ENCODE measurements at places on chromosomes 1 and 21.

GRCh38 chr1:165403835-165404482, 41.0 kb downstream of the RXRG start:
- peak; percentile 24 for DNase-seq

- no peak for DNase-seq
These were observed 22.6 kb downstream of the NPL start for GRCh38 chr1:182811975-182812722.

DNA sequence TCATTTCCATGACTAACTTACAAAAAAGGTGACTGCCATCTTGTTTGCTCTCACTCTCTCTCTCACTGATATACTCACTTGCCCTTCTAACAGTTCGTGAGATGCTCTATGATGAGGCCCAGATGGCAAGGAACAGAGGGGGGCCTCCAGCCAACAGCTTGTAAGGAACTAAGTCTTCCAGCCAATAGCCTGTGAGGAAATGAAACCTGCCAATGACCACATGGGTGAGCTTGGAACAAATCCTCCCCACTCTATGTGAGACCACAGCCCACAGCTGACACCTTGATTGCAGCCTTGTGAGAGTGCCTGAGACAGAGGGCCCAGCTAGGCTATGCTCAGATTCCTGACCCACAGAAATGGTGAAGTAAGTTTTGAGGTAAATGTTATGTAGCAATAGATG, 153.7 kb downstream of the HHIPL2 start:
- DNase-seq, result no peak

GRCh38 chr1:93437976-93438605, 9.8 kb upstream of the FNBP1L start:
- DNase-seq, result peak; percentile 11

GRCh38 chr1:29120947-29121485, 2.7 kb downstream of the TMEM200B start:
- DNase-seq, result peak; percentile 44

DNA sequence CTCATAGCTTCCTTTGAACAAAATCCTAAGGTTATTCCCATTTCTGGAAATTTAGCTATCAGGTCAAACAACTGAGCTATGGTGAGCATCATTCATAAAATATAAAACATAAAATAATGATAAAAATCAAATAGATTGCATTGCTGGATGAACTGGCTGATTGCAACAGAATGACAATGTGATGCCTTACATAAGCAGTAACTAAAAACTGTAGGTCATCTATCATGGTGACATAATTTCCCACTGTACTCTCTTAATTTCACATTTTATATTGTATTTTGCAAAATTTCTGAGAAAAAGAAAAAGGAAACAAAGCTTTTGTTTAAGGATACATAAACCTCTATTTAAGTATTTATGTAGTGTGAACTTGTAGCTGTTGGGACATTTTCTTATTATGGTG, 4.6 kb downstream of the PTGER3 start:
- DNase-seq, result no peak

DNA sequence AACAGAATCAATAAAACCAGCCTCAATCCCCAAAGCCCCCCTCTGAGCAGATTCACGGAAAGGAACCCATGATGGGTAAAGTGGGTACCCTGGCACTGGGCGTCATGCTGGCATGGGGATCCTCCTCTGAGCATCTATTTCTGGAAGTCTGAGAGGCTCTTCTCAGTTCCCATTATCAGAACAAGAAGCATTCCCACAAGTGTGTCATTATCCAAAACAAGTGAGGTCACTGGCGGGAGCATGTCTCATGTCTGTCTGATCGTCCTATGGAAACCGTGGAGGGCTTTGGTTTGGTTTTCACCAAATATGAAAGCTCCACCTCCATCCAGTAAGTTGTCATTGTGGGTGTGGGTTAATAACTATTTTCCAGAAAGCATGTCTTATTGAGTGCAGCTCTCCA, 70.7 kb downstream of the PGM1 start:
- no peak for DNase-seq

DNA sequence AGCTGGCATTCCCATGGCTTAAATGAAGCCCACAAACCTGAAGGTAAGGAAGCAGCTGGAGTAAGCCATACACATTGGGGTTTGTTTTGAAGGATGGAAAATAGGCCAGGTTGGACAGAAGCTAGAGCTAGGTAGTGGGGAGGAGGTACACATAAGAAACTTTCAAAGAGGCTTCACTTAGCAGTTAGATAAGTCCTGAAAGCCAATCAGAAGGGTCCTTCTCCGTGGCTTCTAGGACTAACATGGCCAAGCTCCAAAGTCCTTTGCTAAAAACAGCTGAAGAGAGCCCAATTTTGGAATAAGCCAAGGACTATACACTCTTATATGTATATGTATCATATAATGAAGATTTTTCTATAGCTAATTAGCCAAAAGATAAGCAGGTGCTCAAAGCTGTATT, 1.8 kb downstream of the EYA3 start:
- DNase-seq, result no peak

- DNase-seq, result no peak
These were observed 12.3 kb upstream of the PADI1 start for GRCh38 chr1:17192394-17193221.

GRCh38 chr1:14970115-14970798, 183.3 kb upstream of the TMEM51 start:
- DNase-seq, result no peak

GRCh38 chr1:58837886-58838285, 54.0 kb upstream of the JUN start:
- no peak for DNase-seq

GRCh38 chr1:95286479-95286878, 52.5 kb downstream of the RWDD3 start:
- no peak for DNase-seq

GRCh38 chr1:183634429-183635065, 1.0 kb downstream of the ARPC5 start:
- DNase-seq, result no peak

GRCh38 chr1:55418208-55419000, 203.2 kb upstream of the USP24 start:
- no peak for DNase-seq

DNA sequence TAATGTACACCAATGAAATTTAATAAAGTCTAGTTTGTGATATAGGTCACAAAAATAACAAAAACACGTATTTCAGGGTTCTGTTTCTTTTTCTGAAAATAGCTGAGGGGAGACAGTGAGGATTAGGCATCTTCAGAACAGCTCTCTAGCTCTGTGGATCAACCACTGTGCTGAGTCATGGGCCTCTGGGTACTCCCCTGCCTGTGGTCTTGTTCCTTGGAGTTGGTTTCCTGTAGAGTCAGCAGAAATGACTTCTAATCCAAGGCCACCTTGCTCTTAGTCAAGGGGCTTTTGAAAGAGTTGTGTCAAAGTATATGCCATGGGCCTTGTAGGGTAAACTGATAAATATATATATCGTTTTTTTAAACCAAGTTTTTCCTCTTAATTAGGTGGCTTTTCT, 141.8 kb upstream of the ZRANB2 start:
- DNase-seq, result no peak

GRCh38 chr1:184101141-184101540, 49.6 kb downstream of the TSEN15 start:
- no peak for DNase-seq

DNA sequence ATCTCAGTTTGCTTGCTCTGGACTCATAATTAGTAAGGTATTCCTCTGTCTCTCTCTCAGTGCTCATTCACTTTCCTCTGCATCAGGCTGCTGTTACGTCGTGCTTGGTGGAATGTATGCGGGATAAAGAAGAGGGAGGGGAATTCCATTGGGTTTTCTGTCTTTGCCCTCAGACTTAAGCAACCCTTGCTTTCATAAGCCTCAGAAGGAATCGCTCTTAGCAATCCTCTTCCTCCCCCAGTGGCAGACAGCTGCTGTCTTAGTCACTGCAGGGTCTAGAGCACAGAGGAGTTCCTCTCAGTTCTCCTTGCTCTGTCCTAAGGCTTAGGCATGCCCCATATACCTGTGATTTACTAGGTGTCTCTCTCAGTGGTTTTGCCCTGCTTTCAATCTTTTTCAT, 19.1 kb upstream of the NTMT2 start:
- DNase-seq, result peak; percentile 39

- DNase-seq, result no peak
These were observed 109.6 kb downstream of the SYF2 start for GRCh38 chr1:25122747-25123146.

DNA sequence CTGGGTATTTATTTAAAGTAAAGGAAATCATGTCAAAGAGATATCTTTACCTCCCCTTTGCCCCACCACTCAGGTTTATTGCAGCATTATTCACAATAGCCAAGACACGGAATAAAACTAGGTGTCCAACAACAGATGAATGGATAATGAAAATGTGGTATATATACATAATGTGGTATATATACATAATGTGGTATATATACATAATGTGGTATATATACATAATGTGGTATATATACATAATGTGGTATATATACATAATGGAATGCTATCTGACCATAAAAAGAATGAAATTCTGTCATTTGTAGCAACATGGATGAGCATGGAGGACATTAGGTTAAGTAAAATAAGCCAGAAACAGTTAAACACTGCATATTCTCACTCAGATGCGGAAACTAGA, 262.6 kb upstream of the PLXNA2 start:
- no peak for DNase-seq

DNA sequence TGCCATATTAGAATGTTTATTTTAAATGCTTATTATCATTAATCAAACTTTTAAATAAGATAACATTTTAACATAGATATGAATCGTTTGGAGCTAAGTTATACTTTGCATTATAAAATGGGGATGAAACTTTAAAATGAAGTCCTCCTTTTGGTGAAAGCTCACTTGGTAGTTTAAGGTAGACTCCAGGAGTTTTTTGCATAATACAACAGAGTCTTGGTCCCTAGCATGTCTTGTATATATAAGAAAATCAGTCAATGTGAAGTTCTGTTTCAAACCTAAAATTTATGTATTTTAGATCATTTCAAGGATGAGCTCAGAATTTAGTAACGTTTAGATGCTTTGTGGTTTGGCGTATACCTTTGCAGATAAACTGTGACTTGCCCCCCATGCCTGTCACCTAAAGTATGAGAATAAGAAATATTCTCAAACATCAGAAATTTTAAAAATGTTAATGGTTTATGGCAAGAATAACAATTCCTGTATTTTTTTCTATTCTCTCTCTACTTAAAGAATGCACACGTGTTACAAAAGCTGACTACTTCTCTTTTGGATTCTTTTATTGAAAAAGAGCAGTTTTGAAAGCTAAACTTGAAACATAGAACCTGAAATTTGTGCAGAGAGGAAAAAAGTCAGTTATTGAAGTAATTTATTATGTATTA, 3.8 kb downstream of the NFIA start:
- DNase-seq, result no peak
